ENCODE measurements at places on chromosomes 3 and 15.

- no peak for DNase-seq
Observed at GRCh38 chr3:26368312-26368711, 254.3 kb upstream of the LRRC3B start.

DNA sequence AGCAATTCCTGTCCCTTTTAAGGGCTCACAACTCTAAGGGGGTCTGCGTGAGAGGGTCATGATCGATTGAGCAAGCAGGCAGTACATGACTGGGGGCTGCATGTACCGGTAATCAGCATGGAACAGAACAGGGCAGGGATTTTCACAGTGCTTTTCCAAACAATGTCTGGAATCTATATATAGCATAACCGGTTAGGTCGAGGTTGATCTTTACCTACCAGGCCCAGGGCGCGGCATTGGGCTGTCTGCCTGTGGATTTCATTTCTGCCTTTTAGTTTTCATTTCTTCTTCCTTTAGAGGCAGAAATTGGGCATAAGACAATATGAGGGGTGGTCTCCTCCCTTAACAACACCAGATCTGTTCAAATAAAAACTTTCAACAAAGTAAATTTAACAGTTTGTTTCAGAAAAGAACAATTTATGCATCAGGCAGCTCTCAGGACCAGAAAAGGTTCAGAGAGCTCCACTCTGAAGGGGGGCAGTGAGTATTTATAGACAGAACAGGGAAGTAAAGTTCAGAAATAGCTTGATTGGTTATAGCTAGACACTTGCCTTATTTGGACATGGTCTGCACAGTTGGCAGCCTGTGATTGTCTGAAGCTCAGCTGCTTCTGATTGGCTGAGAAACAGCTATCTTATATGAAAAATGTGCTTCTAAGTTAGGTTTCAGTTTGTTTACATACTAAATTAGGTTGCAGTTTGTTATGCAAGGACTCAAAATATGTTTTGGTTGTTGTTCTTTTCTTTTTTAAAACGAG lies 17.2 kb upstream of the B4GALT4 start:
- DNase-seq = no peak

GRCh38 chr3:42289026-42289425 lies 23.0 kb upstream of the CCK start:
- no peak for DNase-seq

DNA sequence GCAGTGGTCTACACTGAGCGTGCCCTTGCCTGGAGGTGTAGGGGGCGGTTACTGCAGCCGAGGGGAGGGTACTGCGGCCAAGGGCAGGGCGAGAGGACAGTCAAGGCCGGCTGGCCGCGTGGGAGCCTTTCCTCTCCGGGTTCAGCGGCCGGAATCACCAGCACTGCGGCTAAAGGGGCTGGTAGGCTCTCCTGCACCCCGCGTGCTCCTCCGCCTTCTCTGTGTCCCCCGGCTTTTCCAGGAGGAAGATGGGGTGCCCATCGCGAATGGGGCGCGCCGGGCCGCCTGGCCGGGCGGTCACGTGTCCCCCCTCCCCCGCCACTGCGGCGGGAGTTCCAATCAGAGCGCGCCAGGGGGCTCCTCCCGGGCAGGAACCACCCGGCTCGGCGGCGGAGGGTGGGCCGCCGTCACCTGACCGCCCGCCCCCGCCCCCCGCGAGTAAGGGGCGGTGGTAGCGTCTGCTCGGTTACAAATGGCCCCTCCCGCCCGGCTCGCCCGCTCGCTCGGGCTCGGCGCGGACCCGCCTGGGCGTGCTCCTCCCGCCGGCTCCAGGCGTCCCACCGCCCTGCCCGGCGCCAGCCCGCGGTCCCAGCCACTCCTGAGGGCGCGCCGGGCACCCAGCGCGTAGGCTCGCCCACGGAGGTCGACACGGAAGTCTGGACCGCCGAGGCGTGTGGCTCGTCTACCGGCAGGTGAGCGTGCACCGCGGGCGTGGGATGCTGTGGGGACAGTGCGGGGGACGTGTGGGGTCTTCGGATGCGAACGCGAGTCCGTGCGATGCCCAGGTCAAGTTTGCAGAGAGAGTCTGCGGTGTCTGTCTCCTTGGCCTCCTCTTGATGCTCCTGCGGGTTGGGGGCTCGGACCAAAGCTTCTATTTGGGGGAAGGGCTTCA lies 242.6 kb upstream of the TOPAZ1 start:
- DNase-seq = no peak

DNA sequence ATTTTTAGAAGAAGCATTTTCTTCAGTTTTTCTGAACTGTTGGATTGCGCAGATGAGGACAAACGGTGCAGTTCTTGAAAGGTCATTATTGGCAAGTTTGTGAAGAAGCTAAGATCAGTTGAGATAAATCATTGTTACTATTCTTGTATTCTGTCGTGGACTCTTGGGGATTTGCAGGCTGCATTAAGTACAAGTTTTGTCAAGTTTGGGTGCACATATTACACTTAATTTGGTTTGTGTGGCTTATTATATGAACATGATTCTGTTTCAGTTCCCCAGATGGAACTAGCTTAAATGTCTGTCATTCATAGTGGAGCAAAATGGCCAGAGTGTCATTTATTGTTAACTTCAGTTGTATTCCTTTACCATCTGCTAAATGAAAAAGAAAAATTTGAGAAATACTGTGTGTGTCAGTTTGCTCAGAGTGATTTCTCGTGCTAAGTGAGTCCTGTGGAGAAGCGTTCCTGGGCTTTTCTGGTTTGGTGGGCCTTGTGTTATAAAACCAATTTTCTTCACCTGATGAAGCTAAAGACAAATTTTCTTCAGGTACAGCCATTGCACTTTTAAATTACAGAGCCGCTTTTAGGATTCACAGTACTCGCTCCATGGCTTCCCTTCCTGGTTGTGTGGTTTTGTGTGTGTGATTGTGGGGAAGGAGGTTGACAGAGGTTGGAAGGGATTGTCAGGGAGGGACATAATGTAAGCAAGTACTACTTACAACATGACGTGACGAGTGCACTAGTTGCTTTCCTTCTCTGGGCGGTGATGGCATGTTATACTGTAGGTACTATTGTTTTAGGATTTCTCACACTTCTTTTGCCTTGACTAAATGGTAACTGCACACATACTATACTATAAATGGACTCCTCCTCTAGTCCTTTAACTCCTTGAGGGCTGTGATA lies 1.7 kb downstream of the AKAP13 start:
- DNase-seq = no peak

- DNase-seq = no peak
Observed at GRCh38 chr3:77539677-77540076, 499.8 kb downstream of the ROBO2 start.

- DNase-seq = no peak
Observed at GRCh38 chr15:61116825-61117224, 112.3 kb downstream of the RORA start.

GRCh38 chr3:57078344-57078634 lies 17.8 kb downstream of the SPATA12 start:
- DNase-seq = no peak

GRCh38 chr3:43180027-43180426 lies 74.1 kb upstream of the POMGNT2 start:
- DNase-seq = no peak

GRCh38 chr3:72185549-72186399 lies 400.8 kb upstream of the PROK2 start:
- DNase-seq = no peak

GRCh38 chr3:25572336-25572735 lies 92.4 kb downstream of the TOP2B start:
- DNase-seq = no peak

DNA sequence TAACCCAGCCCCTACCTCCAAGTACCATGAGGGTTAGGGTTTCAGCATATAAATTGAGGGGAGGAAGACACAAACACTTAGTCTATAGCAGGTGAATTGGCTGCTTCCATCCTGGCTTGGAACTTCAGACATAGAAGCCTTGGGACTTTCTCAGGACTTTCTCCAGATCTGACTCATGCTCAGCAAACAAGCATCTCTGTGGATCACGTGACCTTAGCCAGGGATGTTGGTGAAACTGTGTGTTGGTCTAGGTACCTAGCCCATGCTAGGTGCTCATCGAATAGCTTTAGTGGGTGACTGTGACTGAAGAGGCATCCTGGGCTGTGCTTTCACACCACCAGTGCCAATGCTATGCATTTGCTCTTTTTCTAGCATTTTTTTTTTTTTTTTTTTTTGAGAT lies 58.9 kb downstream of the CD47 start:
- no peak for DNase-seq

- no peak for DNase-seq
Observed at GRCh38 chr15:29686079-29686425, 136.2 kb downstream of the TJP1 start.

DNA sequence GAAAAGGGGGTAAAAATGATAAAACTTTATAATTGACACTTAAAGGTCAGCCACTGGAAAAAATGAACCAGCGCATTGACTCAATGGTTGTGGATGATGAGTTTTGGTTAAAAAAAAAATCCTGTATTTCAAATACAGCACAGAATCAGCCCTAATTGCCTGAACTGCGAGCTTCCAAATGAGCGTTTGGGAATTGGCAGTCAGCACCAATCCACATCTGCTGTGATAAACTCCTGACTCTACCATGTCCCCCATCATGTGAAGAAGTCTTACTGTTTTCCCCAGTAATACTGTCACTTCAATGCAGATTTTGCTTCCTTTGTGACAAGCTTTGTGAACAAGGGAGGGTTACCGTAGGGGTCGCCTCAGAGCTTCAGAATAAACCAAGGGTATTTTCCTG lies 235.4 kb downstream of the EBLN2 start:
- no peak for DNase-seq

DNA sequence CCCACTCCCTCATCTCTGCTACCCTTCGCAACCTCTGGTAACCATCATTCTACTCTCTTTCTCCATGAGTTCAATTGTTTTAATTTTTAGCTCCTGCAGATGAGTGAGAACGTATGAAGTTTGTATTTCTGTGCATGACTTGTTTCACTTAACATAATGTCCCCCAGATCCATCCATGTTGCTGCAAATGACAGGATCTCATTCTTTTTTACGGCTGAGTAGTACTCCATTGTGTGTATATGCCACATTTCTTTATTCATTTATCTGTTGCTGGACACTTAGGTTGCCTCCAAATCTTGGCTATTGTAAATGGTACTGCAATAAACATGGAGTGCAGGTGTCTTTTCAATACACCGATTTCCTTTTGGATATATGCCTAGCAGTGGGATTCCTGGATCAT lies 12.1 kb downstream of the GALK2 start:
- DNase-seq = no peak

GRCh38 chr3:159929171-159930141 lies 59.2 kb upstream of the IL12A start:
- no peak for DNase-seq

DNA sequence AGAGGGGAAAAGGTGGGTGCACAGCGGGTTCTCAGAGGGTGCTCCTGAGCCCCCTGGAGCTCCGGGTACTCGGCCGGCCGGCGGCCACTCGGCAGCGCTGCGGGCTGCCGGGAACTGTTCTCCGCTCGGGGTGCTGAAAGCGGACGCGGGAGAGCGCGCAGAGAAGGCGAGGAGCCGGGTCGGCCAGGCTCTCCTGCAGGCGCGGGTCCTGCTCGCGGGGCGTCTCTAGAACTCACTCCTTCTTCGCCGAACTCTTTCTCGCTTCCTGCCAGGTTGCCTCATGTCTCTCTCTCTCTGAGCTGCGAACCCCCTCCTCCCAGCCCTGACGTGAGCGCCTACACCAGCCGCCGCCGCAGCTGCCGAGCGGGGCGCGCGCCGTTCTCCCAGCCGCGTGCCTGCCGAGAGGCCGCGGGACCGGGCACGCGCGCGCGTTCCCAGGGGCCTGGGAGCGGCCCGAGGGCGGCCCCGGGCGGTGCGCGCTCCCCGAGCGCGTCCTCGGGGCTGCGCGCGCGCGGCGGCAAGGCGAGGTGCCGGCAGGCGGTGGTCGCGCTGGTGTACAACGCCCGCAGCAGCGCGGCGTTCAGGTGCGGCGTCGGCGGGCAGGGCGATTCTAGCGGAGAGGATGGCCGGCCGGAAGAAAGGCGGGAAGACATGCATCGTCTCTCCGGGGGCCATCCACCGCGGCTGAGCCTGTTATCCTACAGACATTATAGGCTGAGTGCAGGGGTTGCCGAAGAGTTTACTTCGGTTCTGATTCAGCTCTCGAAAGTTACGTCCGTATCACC lies at the start of gene PEX5L:
TSS of gene PEX5L (minus strand) at position 267 of the 785 bp plus-strand sequence. CDS start 338 bp downstream, outside the sequence.
- DNase-seq = no peak

GRCh38 chr3:54870423-54870822 lies 57.4 kb downstream of the LRTM1 start:
- no peak for DNase-seq

DNA sequence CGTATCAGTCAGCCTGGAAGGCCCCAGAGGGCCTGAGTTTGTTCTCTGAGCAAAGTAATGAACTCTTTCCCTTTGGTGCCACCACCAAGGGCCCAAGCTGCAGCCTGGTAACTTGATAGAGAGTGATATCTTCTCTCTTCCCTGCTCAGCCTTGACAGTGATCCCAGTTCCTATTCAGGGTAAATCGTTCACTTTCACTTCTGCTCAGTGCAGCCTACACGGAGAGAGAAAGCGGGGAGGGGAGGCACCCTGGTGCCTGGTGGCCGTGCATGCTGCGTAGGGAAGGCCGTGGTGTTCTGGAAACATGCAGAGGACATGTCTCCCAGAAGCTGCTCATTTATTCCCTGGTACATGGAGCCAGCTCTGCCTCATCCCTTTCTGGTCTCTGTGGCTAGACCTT lies 54.9 kb downstream of the KIF9 start:
- no peak for DNase-seq

- DNase-seq = no peak
Observed at GRCh38 chr3:195897853-195898415, 10.4 kb downstream of the TNK2 start.

DNA sequence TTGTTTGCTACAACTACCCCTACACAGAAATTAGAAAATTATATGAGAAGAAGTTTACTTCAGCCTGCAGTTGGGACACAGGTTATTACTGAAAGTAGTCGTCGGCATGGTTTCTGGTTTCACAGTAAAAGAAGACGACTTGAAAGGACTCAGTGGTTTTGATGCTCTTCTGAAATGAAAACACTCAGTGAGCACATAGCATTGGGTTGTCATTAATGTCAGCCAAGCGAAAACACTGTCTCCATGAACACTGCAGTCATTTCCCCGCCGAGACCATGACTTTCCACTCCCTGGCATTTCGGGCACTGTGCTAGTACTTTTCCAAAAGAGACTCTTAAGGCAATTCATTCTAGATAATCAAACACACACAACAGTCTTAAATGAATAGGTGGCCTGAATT lies 69.2 kb upstream of the ICE2 start:
- DNase-seq = no peak

DNA sequence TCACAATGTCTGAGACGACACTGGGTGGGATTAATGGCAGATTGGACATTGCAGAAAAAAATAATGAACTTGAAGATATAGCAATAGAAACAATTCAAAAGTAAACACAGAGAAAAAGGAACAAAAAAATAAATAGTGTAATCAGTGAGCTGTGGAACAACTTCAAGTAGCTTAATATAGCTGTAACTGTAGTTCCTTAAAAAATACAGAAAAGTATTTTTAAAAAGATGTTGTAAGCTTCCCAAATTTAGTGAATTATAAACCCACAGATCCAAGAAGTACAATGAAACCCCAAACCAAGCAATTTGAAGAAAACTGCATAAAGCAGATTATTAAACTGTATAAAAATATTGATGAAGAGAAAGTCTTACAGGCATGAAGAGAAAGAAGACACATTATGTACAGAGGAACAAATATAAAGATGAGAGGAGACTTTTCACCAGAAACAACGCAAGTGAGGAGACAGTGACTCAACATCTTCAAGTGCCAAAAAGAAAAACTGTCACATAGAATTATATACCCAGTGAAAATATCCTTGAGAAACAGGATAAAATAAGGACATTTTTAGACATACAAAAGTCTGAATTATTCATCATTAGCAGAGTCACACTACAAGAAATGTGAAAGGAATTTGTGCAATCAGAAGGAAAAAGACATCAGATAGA lies 176.4 kb downstream of the NFKBIZ start:
- DNase-seq = no peak
